ENCODE measurements at places on chromosomes 2 and 18.

DNA sequence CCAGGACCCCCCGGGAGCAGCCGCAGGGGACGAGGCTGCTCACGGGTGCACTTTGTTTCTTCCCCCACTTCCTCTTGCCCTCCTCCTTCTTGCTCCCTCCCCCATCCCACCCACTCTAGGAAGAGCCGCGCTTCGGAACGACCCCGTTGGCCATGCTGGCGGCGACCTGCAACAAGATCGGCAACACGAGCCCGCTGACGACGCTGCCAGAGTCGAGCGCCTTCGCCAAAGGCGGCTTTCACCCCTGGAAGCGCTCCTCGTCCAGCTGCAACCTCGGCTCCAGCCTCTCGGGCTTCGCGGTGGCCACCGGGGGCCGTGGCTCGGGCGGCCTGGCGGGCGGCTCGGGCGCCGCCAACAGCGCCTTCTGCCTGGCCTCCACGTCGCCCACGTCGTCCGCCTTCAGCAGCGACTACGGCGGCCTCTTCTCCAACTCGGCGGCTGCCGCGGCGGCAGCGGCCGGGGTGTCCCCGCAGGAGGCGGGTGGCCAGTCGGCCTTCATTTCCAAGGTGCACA is 1.3 kb downstream of the SP9 start:
- no peak for DNase-seq

DNA sequence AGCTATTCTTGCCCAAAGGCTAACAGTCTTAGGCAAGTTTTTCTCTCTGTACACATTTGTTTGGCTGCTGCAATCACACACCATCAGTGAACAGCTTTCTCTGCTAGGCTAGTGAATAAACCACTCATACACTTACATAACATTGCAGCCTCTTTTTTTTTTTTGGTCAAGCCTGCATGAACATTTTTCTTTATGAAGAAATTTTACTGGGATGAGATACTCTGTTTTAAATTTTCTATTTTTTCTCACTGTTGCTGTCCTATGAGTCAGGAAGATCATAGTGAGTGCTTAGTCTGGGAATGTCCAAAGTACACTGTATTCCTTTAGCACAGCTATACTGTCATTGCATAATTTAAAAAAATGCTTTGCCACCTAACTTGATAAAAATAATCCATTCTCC is 58.5 kb downstream of the ROCK1 start:
- no peak for DNase-seq

GRCh38 chr2:191010887-191011885 is 2.8 kb downstream of the STAT1 start:
- no peak for DNase-seq

DNA sequence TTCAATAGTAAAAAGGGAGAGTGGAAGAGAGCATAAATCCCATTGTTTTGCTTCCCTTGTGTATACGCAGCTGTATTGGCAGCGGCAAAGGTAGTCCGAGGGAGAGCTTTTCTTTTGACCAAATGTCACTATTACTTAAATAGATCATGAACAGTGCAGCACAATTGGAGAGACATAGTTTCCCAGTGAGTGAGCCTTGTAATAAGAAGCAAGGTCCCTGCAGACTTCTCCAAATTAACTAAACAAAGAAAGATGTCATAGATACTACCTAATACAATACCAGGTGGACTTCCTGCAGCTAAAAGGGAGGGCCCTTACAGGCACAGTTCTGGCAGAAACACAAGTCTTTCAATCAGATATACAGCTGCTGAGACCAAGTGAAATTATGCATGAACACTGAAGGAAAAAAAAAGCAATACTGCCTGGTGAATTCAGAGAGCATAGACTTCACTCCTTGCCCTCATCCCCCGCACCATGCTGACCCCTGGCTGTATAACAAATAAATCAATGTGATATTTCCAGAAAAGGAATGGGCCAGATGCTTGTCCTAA is 404.7 kb upstream of the CDH2 start:
- no peak for DNase-seq

- DNase-seq, result no peak
Measured at GRCh38 chr2:64018701-64019082, 536 bp downstream of the VPS54 start.

- DNase-seq, result peak; percentile 47
Measured at GRCh38 chr2:139478165-139478914, 698.1 kb upstream of the NXPH2 start.

DNA sequence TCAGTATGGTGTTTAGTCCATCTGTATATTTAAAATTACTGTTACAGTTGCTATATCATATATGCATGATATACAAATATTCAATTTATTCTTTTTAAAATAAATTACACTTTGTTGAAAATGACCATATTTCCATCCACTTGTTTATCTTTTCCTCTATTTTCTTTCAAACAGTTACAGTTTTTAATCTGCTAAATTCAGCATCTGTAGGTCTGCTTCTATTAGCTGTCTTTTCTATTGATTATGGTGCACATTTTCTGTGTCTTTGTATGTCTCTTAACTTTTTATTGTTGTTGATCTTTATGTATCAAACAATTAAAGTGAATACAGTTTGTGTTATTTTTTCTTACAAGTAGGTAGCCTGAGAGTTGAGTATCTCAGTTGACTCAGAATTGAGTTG is 28.1 kb downstream of the IL18R1 start:
- no peak for DNase-seq

DNA sequence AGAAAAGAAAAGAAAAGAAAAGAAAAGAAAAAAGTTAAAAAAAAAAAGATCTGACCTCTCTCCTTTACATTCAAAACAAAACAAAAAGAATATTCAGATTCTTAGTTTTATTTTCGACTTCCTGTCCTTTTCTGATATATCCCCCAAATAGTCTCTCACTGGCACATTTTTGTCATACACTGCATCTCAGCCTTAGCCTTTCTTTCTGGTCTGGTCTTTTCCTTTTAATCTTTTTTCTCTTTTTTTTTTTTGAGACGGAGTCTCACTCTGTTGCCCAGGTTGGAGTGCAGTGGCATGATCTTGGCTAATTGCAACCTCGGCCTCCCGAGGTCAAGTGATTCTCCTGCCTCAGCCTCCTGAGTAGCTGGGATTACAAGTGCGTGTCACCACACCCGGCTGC is 1.6 kb upstream of the RIOK3 start:
- DNase-seq, result no peak

DNA sequence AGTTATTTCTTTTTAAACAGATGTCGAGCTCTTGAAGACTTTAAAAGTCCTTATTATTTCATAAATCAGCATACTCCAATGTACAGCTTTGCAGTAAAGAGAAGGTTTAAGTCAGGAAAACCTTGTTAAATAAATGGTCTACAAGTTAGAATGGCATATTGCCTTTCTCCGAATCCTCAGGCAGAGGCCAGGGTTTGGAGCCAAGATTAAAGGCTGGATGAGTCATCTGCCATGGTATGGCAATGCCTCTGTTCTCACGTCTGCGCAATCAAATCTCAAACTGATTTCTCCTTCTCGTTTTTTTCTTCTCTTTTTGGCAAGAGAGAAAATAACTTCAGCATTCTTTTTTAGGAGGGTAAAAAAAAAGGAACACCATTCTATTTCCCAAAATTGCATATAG is 5.6 kb upstream of the KCNJ3 start:
- no peak for DNase-seq

- DNase-seq, result peak; percentile 49
Measured at GRCh38 chr2:70557171-70557838, 3.7 kb upstream of the TGFA start.

DNA sequence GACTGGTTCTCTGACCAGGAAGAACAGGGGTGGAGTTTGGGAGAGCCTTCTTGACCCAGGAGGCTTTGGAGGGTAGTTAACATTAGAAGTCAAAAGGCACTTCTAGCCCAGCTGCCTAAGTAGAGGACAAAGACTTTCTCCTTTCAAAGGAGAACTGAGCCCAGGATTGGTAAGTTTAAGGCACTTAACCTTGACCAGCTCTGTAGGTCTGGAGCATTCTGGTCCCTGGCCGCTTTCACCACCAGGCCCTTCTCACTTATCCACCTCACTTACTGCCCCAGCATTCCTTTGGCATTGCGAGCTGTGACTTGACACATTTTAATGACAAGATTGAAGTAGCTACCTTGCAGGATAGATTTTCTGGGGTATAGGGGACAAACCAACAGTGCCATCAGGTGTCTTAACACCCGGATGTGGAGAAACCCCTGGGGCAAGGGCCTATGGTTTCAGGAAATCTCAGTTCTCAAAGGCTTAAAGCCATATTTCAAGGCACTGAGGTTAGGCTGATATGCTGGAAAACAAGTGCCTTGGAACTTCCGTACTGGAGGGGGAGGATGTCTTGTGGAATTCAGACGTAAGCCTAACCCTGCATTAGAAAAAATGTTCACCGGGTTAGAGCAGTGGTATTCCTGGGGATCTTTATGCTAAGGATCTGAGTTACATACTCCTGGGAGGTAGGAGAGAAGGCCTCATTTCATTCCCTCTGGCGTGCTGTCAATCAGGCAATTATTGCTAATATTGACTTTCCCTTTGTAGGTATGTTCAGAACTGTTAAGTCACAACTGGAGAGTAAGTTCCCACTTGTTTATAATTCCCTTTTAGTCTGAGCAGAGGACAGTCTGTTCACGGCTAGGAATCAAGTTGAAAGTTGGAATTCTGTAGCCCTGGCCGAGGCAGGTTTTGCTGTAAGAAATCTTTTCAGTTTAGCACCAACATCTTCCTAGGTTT is 4.3 kb downstream of the C2orf68 start:
- DNase-seq, result no peak

DNA sequence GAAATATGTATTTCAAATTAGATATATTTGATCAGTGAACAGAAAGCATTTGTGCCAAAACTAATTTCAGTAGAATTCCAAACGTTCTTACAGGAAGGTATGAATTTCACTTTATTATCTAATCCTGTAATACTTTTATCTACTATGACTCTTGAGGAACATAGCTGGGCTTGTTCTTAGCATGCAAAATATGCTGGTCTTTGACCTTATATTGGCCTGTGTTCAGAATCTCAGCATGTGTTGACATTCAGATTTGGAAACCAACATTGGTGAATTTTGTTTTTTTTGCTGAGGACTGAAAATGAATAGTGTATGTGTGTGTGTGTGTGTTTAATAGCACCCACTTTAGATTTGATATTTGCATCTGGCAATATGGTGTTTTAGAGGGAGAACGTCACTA is 112.2 kb downstream of the MEIS1 start:
- DNase-seq, result no peak

- no peak for DNase-seq
Measured at GRCh38 chr18:56060967-56061541, 473.1 kb upstream of the TCF4 start.

- no peak for DNase-seq
Measured at GRCh38 chr2:226578879-226579278, 220.7 kb downstream of the IRS1 start.

DNA sequence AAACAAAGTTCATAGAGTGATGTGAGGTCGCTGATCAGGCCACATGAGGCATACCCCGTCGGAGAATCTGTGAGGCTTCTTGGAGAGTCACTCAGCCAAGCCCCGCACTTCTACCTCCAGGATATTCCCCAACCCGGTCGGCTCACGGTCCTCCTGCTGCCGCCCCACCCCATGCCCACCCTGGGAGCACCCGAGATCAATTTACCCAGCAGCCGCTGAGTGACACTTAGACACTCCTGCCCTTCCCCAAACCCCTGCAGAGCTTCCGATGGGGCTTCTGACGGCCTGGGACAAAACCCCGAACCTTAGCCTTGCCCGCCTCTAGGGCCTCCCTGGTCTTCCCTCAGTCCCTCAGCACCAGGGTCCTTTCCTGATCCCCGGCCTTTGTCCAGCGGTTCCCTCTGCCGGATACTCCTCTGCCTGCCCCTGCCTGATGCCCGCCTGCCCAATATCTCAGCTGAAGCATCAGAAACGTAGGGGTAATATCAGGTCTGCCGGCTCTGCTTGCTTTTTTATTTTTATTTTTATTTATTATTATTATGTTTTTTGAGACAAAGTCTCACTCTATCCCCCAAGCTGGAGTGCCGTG is 18.9 kb upstream of the OTOS start:
- no peak for DNase-seq

- no peak for DNase-seq
Measured at GRCh38 chr18:78364388-78364960, 615.1 kb upstream of the SALL3 start.

DNA sequence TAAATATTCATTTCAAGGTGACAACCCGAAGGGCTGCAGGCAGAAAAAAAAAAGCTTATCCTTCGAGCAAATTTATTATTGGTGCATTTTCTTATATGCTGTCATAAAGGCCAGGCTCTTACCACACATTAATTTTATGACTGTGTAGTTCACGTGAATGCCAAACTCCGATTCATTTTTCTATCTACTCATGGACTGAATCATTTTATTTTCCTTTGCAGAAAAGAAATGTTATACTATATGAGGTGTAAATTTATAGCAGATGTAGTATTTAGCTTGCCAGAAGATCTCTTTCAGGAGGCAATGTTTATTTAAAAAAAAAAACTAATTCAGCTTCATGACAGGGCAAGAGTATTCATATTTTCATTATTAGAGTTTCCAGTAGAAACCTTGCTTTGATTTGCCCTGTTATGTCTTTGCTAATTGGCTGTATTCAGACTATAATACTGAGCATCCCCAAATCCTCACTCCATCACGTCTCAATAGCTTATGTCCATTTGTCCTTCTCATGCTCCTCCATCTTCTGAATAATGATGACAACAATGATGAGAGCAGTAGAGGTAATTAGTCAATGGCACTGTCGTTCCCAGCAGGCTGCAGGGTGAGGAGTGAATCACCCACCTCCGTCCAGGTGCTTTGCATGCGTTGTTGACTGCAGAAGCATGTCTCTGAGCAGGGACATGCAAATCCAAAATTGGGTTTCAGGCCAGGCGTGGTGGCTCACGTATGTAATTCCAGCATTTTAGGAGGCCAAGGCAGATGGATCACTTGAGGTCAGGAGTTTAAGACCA is 101.1 kb upstream of the RAB12 start:
- no peak for DNase-seq

DNA sequence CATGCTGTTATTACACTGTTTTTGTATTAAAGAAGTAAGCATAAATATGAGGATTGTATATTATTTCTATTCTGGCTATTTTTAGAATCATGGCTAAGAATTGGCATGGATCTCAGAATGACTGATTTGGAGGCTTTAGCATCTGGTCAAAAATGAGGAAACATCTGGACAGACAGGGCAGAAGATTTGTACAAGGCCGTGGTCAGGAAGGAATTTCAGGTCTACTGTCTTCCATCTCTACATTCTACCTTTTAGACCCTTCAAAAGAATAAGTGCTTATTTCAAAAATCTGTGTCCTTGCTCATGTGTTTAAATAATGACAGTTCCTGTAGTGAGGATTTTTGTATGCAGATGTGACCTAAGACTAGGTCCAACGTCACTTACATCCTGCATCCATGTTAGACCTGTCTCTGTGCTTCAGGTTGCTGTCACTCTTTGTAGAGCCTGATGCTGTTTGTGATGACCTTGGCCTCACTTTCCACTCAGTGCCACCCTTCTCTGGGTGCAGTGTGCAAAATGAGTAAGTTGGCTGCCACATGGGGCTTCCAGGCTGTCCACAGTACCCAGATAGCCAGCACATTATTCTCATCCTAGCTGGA is 54.7 kb upstream of the B3GNT2 start:
- no peak for DNase-seq

GRCh38 chr2:183001948-183002347 is 36.3 kb downstream of the NCKAP1 start:
- no peak for DNase-seq

DNA sequence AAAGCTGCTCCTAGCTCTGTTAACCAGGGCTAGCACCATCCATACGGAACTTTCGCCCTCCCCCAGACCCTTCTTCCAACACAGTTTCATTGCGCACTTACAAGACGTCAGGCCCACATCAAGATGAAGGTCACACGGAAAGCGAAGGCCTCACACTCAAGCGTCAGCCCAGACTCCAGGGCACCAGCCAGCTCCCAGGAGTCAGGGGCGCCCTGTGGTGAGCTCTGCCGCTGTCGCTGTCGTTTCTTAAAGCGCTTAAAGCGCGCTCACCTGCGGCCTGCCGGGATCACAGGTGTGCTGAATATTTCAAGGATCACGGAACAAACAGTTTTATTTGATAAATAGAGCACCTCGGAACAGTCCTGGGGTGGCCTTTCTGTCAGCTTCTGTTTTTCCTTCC is 163.1 kb downstream of the CDH20 start:
- DNase-seq, result no peak

Data from spinal cord (tissue), 10 donors.